ENCODE measurements at places on chromosomes 12 and 14.

DNA sequence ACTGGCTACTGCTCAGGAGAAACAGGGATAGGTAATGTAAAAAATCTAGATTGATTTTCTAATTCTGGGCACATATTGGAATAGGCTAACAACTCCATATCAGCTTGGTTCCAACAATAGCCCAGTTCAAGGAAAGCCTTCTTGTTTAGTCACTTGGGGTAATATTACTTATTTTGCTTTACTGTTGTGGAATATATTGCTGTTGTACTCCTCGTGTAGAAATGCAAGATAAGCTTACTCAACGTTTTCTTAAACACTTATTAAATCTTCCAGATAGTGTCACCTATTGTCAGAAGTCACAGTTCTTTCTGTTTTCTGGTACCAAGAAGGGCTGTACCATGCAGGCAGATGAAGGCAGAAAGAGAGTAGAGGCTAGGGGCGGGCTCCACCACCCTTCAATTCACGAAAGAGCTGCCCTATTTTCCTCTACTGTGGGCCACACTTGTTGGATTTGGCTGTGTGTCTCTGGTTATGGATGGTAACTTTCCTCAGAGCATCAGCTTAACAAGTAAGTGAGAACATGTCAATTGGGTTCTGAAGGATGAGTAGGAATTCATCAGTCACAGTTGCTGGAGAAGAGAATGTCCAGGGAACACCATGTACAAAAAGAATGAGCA lies 38.0 kb downstream of the CLMN start:
- DNase-seq = no peak

DNA sequence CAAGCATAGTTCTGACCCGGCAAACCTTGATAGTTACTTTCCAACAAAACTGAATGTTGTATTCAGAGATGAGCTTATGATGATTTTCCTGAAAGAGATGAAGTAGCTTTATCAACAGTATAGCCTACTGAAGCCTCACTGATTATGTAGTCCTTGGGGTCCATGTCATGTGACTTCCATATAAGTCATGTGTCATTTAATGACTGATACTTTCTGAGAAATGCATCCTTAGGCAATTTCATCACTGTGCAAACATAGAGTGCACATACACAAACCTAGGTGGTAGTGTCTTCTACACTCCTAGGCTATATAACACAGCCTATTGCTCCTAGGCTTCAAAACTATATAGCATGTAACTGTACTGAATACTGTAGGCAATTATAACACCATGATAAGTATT lies 28.5 kb upstream of the TUBA1C start:
- DNase-seq = no peak

GRCh38 chr14:39722547-39723273 lies 290.5 kb upstream of the FBXO33 start:
- DNase-seq = no peak

GRCh38 chr12:101407049-101407435 lies 530 bp downstream of the ARL1 start:
- DNase-seq = no peak

DNA sequence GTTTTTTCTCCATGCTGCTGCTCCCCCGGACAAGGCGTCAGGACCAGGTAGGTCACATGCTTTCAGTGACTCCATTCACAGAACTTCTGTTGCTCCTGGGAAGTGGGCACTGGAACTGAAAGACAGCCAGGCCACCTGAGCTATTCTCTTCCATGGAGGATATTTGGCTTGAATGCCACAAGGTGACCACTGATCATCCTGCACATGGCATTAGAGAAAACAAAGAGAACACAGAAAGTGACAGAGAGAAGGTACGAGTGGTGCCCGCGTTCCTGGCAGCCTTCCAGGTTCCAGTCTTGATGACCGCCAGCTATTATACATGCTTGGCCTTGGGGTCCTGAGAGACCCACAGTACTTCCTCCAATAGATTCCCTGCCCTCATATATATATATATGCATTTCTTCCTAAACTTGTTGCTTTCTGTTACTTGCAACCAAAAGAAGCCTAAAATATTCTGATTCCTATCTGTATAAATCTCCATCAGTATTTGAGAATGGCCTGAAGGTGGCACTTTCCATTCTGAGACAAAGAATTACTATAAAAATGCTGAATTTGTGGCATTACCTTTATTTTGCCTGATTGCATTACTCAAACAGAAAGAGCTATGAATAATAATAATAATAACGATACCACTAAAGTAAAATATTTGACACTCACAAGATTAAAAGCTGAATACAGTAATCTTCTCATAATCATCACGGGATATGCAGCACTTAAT lies 174.9 kb downstream of the FOXN3 start:
- no peak for DNase-seq

GRCh38 chr12:57280211-57281062 lies 29.4 kb upstream of the STAC3 start:
- DNase-seq = peak; percentile 55

GRCh38 chr12:68623059-68623458 lies 12.4 kb downstream of the RAP1B start:
- no peak for DNase-seq

- DNase-seq = no peak
Observed at GRCh38 chr12:22238211-22238610, 96.3 kb downstream of the ST8SIA1 start.

DNA sequence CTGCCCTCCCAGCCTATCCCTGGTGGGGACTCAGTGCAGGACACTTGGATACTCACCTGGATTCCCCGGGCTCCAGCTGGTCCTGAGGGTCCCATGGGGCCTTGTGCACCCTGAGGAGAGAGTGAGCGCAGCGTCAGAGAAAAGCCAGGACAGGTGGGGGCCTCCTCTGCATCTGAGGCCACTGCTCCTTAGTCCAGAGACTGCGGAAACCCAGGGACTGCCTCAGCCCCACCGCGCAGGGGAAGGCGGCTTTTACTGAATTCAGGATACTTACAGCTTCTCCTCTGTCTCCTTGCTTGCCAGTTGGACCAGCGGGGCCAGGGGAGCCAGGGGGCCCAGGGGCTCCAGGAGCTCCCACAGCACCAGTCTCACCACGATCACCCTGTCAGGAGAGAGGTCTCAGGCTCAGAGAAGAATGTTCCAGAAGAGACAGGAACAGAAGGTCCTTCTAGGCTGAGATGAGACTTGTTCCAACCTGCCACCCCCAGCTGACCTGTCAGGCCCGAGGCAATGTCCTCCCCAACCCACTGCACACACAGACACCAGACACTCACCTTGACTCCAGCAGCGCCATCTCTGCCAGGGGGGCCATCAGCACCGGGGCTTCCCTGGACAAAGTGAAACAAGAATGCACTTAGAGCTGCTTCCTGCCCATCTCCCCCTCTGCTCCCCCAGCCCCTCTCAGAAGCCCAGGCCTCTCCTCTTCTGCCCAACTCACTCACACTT lies 13.8 kb downstream of the TMEM106C start:
- no peak for DNase-seq

GRCh38 chr14:35304812-35305462 lies 12.8 kb downstream of the PSMA6 start:
- no peak for DNase-seq

DNA sequence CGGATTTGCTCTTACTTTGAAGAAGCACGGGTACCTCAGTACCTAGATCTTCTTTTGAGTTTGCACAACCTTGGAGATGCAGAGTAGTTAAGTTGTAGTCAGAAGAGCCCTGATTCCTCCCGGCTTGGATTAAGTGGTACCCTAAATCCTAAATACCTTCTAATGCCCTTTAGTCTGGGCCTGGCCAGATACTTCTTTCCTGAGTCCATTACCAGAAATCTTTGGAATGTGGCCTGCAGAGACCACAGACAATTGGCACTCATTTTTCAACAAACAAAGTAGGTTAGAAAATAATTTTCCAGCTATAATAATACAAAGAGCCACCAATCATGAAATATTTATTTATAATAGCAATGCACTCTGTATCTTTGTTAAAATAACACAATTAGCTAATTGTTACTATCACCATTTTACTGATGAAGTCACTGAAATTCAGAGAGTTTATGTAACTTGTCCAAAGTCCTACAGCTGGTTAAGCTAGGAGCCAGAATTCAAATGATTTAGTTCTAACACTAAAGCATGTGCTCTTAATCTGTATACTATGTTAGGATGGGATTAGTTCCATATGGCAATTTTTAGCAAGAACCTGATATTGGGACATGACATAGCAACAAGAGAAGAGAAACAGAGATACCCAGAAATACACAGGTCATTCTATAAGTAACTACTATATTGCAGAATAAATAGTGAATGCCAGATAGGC lies 132.1 kb upstream of the PDZRN4 start:
- DNase-seq = no peak
